ENCODE measurements at places on chromosomes 1 and 21.

DNA sequence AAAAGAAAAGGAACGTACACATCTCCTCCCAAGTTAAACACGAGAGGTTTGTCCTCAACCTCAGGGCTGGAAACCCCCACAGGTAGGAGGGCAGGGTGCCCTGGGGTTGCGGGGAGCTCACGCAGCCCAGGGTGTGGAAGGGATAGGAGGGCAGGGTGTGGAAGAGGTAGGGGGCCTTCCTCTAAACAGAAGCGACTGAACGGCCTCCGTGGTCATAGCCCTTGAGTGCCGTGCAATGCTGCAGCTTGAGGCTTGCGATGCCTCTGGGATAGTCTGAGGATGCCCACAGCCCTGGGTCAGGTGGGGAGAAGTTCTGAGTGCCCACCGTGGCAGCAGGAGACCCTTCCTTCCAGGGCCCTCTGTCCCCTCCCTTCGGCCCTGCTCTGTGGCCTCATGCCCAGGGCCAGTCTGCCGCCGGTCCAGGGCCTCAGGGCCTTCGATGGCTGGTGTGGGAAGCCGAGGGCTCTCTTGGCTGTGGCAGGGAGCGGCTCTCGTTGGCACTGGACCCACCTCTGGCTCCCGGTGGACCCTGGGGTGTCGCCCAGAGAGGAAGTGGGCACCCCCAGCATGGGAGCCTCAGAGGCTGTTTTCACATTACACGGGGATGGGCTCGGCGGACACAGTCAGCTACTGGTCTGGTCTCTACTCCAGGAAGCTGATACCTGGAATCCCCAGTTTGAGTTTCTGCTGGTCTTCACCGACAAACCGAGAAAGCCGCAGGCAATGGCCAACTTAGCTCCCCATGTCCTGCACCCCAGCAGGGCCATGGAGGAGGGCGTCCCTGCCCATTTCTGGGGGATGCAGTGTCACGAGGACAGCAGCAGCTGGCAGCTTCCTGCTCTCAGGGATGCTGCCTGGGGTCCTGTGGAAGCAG is 6.4 kb upstream of the CDK11B start:
- DNase-seq: no peak

- no peak for DNase-seq
Observed at GRCh38 chr1:53031732-53032131, 30.3 kb upstream of the PODN start.

DNA sequence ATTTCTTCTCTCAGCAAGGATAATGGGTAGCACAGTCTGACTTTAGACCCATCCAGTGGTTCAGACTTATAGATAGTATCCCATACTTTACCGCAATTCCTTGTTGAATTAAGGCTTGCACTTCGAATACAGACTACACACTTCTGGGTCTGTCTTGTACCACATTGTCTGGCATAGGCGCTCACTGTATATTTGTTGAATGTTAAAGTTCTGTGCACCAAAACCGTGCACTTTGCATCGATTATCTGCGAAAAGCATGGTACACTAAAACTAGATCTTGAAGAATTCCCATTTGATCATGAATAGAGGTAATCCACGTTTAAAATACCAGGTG is 556 bp upstream of the RYR2 start:
- no peak for DNase-seq

DNA sequence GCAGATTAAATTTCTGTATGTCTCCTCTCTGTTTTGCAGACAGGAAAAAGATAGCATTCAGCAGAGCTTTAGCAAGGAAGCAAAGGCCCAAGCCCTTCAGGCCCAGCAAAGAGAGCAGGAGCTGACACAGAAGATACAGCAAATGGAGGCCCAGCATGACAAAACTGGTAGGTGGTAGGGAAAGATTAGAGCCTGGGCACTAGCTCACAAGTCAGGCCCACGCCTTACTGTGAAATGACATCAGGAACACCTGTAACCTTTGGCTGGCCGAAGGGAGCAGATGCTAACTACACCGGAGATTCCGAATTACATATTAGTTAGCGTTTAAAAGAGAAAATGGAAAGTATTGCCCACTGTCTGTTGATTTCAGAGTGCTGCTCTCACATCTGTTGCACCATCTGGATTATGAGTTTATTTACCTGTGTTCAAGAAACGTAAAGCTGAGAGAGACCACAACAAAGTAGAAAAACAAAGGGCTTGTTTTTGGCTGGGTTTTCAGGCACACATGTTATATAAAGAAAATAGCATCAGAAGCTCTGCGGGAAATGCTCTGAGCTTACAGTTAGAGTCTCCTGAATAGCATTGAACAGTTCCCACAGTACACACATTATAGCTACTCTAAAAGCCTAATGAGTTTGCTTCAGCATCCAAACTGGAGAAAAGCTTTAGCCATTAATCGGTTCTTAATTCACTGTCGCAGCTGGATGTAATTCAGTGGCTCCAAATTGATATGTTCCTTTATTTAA is 160.0 kb downstream of the SDCCAG8 start:
- DNase-seq: no peak
